ENCODE measurements at places on chromosomes 12 and 14.
A peak's percentile ranks its signal among the peaks of the same experiment; 100 is the strongest.

GRCh38 chr12:125690841-125691240, 625.6 kb downstream of the AACS start:
- no peak for DNase-seq

- peak; percentile 9 for DNase-seq
Measured at GRCh38 chr12:45655186-45655585, 74.3 kb upstream of the ARID2 start.

- DNase-seq, result no peak
Measured at GRCh38 chr12:57467915-57468314, 8.3 kb downstream of the GLI1 start.

DNA sequence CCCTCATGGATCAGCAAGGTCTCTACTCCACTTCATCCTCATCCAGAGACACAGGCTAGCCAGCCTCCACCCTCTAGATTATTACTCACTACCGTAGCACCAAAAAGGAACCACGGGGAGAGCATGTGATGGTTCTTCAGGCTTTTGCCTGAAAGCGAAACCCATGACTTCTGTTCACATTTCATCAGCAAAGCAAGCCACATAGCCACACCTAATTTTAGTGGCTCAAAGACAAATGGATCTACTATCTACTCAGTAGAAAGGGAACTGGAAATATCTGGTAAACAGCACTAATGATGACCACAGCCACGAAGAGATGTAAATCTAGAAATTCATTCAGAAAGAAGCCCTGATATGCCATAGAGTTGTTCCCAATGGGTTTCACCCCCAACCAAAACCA, 51.4 kb downstream of the VCPKMT start:
- DNase-seq, result no peak

GRCh38 chr12:27907766-27908165, 64.8 kb downstream of the PTHLH start:
- no peak for DNase-seq

GRCh38 chr14:102829016-102829548, 51.8 kb downstream of the TRAF3 start:
- no peak for DNase-seq

GRCh38 chr12:18752280-18752920, 14.5 kb downstream of the CAPZA3 start:
- DNase-seq, result no peak

DNA sequence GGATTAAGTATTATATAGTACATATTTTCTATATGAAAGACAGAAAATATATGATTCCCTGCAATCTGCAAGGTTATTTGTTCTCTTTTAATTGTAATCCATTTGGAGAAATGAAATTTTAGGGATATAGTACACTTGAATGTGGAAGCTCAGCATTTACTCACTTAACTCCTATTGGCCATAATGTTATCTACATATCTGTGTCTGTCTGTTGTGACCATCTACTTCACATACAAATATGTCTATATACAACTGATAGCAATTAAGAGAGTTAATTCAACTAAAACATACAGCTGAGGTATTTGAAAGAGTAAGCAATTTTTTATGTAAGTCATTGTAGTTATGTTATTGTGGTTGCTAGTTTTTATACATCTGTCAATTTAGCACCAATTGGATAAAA, 12.9 kb downstream of the FOXG1 start:
- DNase-seq, result no peak

Data from activated T-helper 1 cell treated with anti-CD3 and anti-CD28 coated beads, Interleukin-2, amount 50 U/mL, for 16 hours (primary cell).